ENCODE measurements at places on chromosomes 6 and 20. TPM values are rescaled to one million over a fixed set of nuclear protein-coding genes. Genes with fewer than 3 reads are reported as not detected.
A peak's percentile ranks its signal among the peaks of the same experiment; 100 is the strongest.

ERVFRD-1 gene
- not detected for total RNA-seq

DNA sequence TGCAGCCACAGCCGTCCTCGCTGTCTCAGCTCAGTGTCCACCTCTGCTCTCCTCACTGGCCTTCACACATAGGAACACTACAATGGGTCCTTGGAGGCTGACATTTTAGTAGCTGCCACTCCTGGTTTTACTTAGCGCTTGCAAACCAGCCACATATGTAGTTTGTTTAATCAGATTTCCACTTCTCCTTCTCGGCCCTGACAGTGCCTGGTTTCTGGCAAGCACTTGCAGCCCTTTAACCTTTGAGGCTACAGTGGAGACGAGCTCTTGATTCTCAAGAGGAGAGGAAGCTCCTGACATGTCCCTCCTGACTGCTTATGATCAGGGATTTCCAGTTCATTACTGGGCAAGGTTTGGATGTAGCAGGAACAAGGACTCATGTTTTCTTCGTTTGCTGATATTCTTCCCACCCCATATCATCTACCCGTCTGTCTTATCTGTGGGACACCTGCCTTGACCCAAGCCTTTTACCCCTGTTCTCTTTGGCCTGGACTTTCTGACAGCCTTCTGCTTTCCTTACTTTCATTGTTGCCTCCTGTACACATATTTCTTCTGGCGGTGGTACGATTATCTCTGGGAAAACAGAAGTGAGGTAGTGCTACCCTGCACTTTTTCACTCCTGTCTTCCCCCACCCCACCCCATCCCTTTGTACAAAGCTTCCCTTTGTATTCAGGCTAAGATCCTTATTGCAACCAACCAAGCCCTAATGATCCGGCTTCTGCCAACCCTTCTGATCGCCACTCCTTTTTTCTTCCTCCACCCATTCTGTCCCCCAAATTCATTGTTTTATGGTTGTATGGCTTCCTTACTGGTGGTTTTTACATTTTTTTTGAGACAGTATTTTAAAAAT is 31.2 kb downstream of the CEP43 start:
- no peak overlapping the region for H3K4me3 ChIP-seq
- peak overlapping the region; percentile 50 for H3K27ac ChIP-seq
- H3K27me3 ChIP-seq, result no peaks in the 10 kb centered on the region
- peak; percentile 44 for DNase-seq
- H3K4me1 ChIP-seq, result peaks cover 8% of the 10 kb centered on the region

PROKR2 gene
- total RNA-seq, result not detected

DNA sequence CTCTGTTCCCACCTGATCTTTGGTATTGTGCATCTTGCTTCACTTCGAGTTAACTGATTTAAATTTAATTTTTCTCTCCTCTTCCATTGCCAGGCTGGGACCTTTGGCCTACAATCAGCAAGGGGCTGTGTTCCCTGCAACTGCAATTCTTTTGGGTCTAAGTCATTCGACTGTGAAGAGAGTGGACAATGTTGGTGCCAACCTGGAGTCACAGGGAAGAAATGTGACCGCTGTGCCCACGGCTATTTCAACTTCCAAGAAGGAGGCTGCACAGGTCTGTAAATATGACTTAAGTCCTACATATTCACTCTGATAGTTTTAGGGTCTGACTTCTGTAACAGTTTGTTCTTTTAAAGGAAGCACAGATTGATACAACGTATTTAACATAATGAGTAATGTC is 412.4 kb downstream of the ARHGAP18 start:
- no peaks in the 10 kb centered on the region for H3K27me3 ChIP-seq
- peak overlapping the region; percentile 20 for H3K27ac ChIP-seq
- H3K4me3 ChIP-seq, result no peak overlapping the region

Measured in thyroid gland (tissue), 4 donors.